ENCODE measurements at places on chromosomes 5 and 9.

DNA sequence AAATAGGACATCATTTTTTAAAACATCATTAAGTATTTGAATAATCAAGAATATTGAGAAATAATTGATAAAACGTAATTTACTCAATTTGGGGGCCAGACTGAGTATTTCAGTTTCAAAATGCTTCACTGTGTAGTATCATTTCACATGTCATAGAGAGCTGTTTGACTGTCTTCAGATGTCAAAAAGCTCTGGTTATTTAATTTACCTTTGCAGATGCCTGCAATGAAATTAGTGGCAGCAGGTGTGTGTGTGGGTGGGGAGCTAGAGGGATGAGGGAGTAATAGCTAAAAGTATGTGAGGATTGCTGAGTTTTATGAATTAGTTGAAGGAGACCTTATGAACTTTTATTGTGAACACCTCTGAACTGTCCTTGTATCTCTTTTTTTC lies 567.2 kb upstream of the MEF2C start:
- DNase-seq = no peak

GRCh38 chr9:2236850-2237249 lies 221.7 kb downstream of the SMARCA2 start:
- peak; percentile 70 for DNase-seq

GRCh38 chr9:4223312-4223833 lies 76.5 kb downstream of the GLIS3 start:
- no peak for DNase-seq

GRCh38 chr5:113330533-113331208 lies 104.1 kb downstream of the TSSK1B start:
- peak; percentile 52 for DNase-seq

DNA sequence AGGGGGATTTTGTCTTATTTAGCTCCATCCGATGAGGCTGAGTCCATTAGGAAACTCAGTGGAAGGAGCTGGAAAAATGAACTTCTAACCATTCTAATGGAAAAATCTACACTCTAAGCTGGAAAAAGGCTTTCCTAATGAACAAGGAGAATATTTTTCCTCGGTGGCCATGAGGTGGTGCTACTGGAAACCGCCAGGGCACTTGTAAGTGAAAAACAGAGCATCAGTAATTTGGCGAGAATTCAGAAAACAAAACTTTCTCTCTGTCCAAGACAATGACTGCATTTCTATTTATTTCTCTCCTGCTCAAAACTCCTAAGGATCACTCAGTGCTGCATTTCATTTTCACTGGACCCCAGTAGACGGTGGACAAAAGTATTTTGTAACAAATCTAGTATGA lies 237.6 kb downstream of the TENT4A start:
- DNase-seq = no peak

DNA sequence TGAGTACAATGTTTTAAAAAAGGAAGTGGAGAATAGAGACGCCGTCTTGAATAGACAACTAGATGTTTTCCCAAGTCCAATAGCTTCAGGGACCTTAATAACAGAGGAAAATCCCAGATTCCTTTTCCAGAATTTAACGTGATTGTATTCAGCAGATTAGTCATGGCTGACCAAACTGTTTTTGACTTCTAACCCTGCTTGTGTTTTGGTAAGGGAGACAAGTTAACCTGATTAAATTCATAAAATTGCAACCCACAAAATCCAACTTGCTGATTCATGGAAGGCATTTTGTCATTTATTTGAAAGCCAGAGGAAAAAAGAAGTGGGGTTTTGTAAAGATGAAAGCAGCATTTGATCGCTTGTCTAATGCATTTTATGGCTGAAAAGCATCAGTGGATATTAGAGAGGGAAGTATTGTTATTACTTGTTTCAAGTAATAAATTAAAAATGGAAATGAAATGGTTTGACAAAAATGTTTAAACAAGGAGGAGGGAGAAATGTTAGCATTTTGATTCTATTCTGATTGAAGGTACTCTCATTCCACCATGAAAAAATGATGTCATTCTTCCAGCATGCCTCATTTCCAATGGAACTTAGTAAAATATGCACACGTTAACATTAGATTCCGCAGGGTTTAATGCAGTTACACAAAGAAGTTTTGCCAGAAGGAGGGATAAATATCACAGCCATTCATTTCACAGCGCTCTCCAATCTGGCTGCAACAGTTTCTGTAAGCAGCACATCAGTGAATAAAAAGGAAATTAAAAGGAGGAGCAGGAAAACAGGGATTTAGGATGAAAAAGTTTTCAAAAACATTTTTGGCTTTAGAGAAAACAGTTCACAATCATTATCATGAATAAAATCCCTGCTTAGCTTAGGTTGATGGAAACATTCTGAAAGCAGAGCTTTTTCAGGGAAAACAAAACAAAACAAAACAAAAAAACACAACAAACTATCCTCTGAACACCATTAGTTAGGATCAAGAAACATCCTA lies 314.7 kb downstream of the PRR16 start:
- no peak for DNase-seq

GRCh38 chr5:61333321-61333953 lies 1.4 kb downstream of the ZSWIM6 start:
- peak; percentile 54 for DNase-seq

GRCh38 chr5:161547738-161548486 lies 1.4 kb upstream of the GABRB2 start:
- peak; percentile 72 for DNase-seq

DNA sequence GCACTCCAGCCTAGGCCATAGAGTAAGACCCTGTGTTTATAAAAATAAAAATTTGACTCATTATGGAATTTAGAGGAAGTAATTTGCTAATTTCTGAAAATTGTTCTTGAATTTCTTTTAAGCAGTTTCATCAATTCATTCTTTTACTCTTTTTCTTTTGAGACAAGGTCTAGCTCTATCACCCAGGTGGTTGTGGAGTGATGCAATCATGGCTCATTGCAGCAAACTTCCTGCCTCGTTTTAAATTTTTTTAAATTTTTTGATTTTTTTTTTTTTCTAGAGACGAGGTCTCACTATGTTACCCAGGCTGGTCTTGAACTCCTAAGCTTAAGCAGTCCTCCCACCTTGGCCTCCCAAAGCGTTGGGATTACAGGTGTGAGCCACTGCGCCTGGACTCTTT lies 3.1 kb upstream of the CAMLG start:
- DNase-seq = no peak

DNA sequence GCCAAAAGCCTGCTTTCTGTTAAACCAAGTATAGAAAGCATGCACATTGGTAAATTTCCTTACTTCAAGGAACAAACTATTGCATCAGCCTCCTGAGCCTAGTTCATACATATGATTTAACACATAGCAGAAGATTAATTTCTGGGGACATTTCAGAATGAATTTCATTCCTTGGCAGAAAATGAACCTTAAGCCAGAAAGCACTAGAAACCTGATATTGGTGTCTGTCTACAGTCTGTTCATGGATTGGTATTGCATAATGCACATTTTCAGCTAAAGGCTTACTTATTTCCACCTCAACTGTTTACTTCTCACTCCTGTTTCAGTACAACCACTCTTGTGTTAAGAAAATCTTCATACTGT lies 1471.8 kb upstream of the NUDT12 start:
- DNase-seq = no peak
